Stimulated activated CD4-positive, alpha-beta T cell treated with anti-CD3 and anti-CD28 coated beads, Interleukin-1b, Interleukin-23, amount 100 ng/mL, for 1 hour (primary cell): ENCODE measurements at places on chromosomes 16 and 17.
A peak's percentile ranks its signal among the peaks of the same experiment; 100 is the strongest.

DNA sequence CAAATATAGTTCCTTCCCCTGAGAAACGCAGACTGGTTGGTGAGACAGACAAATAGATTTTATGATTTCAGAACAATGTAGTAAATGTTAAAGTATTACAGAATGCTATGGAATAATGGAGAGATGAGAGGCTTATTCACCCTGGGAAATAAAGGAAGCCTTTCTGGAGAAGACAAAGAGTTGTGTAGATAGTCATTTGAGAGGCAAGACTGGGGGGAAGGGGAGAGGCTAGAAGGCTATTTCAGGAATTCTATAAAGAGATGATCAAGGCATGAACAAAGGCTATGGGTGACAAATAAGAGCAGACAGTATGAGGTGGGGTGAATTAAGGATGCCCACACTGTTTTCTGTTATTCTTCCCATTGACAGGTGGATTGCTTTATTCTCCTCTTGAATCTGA lies 211.4 kb downstream of the GRIN2A start:
- no peak for DNase-seq

DNA sequence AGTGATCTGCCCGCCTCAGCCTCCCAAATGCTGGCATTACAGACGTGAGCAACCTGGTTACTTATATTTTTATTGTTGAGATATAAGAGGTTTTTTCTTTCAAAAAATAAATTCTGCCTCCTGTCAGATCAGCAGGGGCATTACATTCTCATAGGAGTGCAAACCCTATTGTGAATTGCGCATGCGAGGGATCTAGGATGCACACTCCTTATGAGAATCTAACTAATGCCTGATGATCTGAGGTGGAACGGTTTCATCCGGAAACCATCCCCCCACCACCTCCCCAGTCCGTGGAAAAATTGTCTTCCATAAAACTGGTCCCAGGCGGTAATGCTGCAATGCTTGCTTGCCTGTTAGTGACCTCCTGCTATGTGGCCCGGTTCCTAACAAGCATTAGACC lies 7.5 kb upstream of the CNEP1R1 start:
- DNase-seq = no peak

- DNase-seq = no peak
Observed at GRCh38 chr16:3842994-3843393, 37.5 kb downstream of the CREBBP start.

DNA sequence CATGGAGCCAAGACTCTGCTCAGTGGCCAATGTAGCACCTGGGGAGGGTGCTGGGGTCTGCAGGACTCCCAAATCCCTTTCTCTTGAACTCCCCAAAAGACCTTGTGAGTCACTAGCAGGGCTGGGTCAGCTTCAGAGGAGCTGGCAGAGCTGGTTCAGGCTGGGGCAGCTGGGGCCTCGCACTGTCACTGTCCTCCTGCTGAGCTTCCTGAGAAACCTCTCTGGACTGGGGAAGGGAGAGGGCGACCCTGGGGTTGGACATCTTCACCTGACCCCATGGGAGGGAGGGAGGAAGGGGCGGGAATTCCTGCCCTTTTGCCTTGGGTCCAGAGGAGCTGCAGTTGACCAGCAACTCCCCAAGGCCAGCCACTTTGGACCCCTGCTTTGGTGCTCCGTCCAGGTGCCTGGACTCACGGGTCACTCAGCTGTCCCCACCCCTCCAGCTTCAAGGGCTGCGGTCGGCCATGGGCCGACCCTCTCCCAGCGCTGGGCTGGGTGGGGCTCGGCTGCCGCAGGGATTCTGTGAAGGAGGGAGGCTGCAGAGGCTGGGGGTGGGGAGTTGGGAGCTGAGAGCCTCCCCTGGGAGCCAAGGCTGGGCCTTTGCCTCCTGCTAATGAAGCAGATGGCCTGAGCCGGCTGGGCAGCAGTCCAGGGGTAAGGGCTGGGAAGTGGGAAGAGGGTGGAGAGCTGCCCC lies 9.2 kb downstream of the FMNL1 start:
- no peak for DNase-seq

DNA sequence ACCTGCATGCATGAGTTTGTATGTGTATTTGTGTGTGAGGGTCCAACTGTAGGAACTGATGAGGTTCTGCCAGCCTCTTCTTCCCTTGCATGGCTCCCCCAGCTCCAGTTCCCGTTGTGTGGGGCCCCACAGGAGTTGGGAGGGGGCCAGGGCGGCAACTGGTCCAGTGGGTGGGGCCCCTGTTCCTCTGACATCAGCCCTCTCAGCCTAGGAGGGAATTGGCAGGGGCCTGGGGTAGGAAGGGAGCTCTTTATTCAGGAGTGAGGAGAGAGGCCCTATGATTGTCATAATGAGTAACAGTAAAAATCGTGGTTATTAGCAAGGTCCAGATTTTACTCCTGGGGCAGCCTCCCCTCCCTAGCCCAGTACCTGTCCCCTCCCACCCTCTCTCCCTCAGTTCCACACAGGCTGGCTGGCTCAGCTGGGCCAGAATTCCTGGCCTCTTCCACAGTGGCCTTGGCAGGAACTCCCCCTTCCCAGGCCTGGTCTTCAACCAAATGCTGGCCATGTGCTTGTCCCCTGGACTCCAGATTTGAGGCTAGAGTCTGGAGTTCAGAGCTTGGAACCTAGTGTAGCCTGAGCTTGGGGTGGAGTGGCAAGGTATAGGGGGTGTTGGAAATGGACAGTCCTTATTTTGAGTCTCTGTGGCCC lies 18.9 kb downstream of the RARA start:
- DNase-seq = no peak

- no peak for DNase-seq
Observed at GRCh38 chr17:3944485-3945388, 19.5 kb downstream of the ATP2A3 start.

GRCh38 chr17:2068031-2068518 lies 13.2 kb downstream of the HIC1 start:
- DNase-seq = no peak

DNA sequence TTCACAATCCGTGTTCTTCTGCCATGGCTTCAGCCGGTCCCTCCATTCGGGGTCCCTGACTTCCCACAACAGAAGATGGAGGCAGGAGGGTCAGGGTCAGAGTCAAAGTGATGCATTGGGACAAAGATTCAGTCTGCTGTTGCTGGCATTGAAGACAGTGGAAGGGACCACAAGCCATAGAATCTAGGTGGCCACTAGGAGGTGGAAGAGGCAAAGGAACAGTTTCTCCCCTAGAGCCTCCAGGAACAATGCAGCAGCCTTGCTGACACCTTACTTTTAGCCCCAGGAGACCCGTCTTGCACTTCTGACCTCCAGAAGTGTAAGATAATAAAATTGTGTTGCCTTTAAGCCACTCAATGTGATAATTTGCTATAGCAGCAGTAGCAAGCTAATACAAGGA lies 55.9 kb downstream of the MFSD11 start:
- no peak for DNase-seq

- no peak for DNase-seq
Observed at GRCh38 chr16:70705056-70705455, 19.2 kb upstream of the MTSS2 start.

DNA sequence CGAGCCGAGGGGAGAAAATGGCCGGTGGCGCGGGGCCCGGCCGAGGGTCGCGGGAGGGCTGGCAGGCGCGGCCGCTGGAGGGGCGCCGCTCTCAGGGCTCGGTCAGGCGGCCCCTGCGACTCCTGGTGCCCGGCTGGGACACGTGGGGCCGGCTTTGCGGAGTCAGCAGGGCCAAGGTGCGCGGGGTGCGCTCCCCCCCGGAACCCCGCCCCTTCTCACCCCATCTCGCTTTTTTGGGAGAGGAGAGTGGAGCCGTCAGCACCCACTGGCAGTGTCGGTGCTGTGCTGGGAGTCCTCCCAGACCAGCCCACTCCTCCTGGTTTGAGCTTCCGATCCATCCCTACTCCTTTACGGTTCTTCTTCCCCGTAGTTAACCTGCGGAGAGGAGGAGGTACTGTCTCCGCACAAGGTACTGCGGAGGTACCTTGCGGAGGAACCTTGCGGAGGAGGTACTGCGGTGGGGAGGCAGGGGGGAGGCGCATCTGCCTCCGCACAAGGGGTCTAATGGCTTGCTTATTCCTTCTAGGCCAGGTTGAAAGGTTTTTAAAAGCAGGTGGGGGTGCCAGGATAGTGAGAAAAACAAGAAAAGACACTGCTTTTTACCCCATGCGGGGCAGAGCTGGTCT lies 19.1 kb upstream of the CBX8 start:
- no peak for DNase-seq

GRCh38 chr17:39904990-39905288 lies 13.5 kb downstream of the GSDMB start:
- DNase-seq = no peak

DNA sequence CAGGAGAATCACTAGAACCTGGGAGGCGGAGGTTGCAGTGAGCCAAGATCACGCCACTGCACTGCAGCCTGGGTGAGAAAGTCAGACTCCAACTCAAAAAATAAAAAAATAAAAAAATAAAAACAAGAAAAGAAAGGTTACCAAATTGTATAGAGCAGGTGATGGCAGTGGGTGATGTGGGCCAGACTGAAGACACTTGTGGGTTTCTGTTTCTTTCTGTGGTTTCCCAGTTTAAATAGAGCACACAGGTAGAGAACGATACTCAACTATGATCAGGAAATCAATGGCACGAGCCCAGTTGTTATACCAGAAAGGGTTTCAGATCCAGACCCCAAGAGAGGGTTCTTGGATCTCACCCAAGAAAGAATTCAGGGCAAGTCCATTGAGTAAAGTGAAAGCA lies 32.6 kb downstream of the NUBP1 start:
- DNase-seq = no peak

- DNase-seq = no peak
Observed at GRCh38 chr17:68803164-68803929, 151.8 kb downstream of the ABCA8 start.

- no peak for DNase-seq
Observed at GRCh38 chr16:53219795-53220454, 165.1 kb downstream of the CHD9 start.

GRCh38 chr16:85947230-85948137 lies 48.5 kb downstream of the IRF8 start:
- no peak for DNase-seq

GRCh38 chr17:3754458-3755334 lies 31.0 kb downstream of the HASPIN start:
- DNase-seq = peak; percentile 55

DNA sequence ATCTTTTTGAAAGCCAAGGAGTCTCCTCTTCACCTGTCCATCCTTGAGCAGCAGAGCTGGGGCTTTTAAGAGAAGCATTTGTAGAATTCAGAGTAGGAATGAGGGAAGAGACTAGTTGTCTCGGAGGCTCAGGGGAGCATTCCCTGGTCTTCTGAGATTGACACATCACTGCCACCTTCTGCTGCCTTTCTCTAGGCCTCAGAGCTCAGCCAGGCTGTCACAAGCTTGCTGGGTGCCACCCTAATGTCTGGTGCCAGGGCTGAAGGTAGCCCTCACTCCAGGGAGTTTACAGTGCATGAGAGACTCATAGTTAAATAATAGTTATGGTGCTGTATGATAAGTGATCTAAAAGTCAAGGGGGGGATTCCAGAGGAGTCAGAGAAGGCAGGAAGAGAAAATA lies 39.7 kb downstream of the B9D1 start:
- no peak for DNase-seq

- no peak for DNase-seq
Observed at GRCh38 chr17:2724784-2725164, 13.2 kb upstream of the CLUH start.

DNA sequence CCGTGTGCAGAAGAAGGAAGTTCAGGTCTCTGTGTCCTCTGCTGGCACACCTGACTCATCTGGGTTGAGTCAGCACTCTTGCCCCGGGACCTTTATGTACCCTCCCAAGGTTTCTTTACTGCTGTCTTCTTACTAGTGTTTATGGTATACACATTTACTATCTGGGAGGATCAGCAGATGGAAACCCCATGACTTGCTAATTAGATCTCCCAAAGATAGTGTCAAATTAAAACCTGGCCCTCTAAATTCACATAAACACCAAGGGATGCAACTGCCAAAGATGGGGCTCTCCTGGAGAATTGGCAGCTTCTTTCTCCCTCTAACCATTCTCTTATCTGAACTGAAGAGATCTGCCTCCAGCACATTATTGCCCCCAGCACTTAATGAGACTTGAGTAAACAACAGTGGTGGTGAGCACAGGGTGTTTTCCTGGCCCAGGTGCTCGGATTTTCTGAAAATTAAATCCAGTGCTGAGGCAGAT lies 718.1 kb upstream of the SOX9 start:
- no peak for DNase-seq

DNA sequence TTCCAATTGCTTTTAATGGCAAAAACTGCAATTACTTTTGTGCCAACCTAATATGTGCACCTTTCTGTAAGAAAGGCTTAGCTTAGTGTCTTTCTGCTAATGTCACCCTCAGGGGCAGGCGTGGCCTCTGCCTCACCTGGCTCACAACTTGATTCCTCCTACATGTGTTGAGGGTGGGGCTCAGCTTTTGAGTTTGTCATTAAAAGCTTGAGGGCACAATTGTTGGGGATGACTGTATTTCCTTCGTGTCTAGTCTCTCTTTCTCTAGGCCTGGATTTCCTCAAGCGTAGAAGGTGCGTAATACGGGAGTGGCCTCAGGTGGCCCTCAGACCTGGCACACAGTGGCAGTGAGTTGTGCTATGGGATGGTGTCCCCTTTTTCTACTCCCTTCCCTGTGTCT lies 94.4 kb downstream of the CLEC16A start:
- no peak for DNase-seq

- no peak for DNase-seq
Observed at GRCh38 chr16:88936556-88937205, 40.3 kb downstream of the CBFA2T3 start.

GRCh38 chr17:31404028-31404949 lies 12.8 kb downstream of the RAB11FIP4 start:
- DNase-seq = no peak

- no peak for DNase-seq
Observed at GRCh38 chr16:24988593-24989338, 26.4 kb downstream of the ARHGAP17 start.
